ENCODE measurements at places on chromosomes 7 and 10. TPM values are rescaled to one million over a fixed set of nuclear protein-coding genes. Genes with fewer than 3 reads are reported as not detected.

GRCh38 chr7:131537571-131537978, 18.9 kb downstream of the PODXL start:
- DNase-seq: no peak

Gene SYT15B
- 2.7 TPM for total RNA-seq

DNA sequence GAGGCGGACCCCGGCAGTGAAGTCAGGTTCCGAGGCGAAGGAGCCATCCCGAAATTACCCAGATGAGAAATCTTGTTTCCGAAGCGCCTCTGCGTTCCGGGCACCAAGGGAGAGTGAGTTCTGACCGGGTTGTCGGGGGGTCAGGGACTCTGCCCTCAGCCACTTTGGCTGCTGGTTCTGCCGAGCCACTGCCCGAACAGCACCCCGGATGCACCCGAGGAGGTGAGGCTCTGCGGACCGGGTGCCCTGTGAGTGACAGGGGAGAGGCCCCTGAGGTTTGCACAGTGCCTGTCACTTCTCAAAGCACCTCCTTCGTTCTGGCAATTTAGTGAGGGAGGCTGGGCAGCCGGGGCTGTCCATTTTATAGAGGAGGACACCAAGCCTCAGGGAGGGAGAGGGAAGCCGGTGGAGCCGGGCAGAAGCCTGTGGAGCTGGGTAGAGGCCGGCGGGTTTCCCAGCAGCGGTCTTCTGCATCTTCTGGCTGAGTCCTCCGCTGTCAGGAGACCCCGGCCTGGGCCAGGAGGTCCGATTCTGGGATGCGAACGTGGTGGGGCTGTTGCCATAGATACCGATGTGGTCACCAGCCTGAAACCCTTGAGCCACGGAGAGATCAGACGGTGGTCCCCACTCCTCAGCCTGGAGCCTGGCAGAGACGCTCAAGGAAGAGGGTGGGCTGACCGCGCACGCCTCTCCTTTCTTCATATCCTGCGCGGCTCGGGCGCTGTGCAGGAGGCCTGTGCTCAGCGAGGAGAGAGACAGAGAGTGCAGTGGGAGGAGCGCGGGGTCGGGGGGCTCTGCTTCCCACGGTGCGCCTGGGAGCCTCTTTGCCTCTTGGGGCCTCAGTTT, 18.9 kb upstream of the SHH start:
- DNase-seq: no peak

Gene NCF1
- not detected for total RNA-seq

- DNase-seq: no peak
Observed at GRCh38 chr10:14022052-14022451, 308.7 kb downstream of the FRMD4A start.

Measured in H4 (cell line).